ENCODE measurements at places on chromosomes 3 and 15.

DNA sequence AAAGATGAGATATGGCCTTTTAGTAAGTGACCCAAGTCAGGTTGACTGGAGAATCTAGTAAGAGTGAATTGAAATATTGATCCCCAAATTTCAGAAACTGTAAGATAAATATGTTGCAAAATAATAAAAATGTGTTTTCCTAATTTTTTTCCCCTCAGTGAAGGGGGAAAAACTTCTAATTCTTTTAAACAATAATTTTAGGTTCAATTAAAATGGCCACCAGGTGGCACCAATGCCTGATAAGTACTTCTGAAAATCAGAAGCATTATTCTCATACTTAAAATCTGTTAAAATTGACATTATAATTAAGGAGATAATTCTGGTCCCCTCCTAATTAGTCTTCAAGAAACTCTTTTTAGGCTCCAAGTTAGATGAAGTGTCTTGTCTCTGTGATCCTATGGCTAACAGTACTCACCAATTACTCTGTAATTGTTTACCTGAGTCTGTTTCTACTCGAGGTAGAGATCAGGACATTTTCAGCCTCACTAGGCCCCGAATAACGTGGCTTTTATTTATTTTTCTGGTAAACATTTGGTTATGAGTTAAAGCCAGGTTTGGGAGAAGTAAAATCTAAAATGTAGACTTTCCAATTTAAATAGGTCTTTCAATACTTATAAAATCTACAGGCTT is 52.6 kb downstream of the NMD3 start:
- DNase-seq, result peak; percentile 8

- no peak for DNase-seq
These were observed 560.5 kb downstream of the NR2F2 start for GRCh38 chr15:96891046-96891445.

DNA sequence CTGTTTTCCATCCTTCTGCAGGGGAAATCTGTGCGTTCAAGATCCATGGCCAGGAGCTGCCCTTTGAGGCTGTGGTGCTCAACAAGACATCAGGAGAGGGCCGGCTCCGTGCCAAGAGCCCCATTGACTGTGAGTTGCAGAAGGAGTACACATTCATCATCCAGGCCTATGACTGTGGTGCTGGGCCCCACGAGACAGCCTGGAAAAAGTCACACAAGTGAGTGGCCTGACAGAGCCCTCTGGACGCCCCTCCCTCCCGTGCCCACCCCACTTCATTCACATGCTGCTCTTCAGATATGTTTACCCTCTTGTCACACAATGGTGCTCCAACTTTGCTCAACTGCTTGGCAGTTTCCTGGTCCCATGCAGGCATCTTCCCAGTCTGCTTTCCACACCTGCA is 274.3 kb upstream of the TRIM42 start:
- DNase-seq, result no peak

- DNase-seq, result no peak
These were observed 48.9 kb upstream of the RBP1 start for GRCh38 chr3:139588450-139588849.

DNA sequence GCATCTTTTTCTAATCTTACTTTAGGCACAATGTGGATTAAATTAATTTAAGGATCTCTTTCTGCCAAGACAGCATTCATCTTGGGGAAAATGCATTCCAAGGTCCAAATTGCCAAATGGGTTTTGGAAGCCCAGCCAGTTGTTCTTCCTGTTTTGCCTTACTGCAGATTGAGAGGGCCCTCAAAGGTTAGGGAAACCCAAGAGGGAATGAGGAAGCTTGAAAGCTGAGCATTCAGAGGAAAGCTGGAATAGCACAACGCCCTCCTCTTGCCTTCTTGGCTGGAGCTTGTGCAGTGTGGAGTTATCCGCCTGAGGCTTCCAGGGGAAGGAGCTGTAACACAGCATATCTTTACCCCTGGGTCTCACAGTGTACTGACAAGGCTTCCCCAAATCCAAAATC is 18.2 kb upstream of the SACM1L start:
- no peak for DNase-seq

- DNase-seq, result no peak
These were observed 593.1 kb upstream of the MDFIC2 start for GRCh38 chr3:70905491-70905890.

DNA sequence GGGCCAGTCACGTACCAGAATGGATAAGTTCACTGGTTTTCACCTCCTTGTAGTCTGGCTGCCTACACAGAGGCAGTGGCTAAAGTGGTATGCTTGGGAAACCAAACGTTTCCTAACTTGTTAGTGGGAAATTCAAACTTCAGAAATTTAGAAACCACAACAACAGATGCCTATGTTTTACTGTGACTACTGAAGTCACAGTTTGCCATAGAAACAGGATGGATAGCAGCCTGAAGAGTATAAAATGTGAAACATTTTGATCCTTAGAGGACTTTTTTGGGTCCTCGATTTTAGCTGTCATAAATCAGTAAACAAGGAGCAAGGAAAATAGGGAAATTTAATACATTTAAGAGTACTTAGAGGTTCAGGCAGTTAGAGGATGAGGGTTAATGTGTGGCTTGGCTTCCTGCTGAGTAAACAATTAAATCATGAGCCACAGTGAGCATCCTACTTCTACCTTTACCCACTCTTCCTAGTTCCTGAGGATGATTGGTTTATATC is 48.6 kb downstream of the CMSS1 start:
- DNase-seq, result no peak

GRCh38 chr3:58288011-58288728 is 17.9 kb upstream of the RPP14 start:
- DNase-seq, result no peak

GRCh38 chr15:65916041-65916663 is 46.9 kb downstream of the RAB11A start:
- no peak for DNase-seq

DNA sequence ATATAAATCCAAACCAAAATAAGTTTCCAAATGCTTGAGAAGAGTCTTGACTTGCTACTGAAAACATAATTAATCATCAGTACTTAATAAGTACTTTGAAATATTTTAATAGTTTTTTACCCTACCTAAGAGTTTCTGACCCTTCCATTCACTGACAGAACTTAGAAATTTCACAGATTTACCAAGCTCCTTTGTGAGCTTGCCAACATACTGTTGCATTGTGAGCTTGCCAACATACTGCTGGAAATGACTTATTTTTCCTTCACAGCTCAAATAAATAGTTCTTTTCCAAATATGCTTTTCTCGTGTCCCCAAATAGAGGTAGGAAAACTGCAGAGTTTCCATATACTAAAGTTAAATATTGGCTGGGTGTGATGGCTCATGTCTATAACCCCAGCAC is 9.6 kb upstream of the AADAC start:
- DNase-seq, result no peak

- no peak for DNase-seq
These were observed 39.9 kb downstream of the TICRR start for GRCh38 chr15:89615135-89615534.

- no peak for DNase-seq
These were observed 19.8 kb upstream of the GYG1 start for GRCh38 chr3:148971401-148972163.

GRCh38 chr3:140629357-140630137 is 48.3 kb upstream of the TRIM42 start:
- DNase-seq, result no peak

- DNase-seq, result no peak
These were observed 164.5 kb downstream of the EBLN2 start for GRCh38 chr3:73225991-73226390.

- DNase-seq, result no peak
These were observed at the start of gene SQOR for GRCh38 chr15:45634432-45635190. Gene SQOR, plus strand, starts transcription at chr15:45635029. Its CDS starts 23,895 bp downstream, at chr15:45658924.

DNA sequence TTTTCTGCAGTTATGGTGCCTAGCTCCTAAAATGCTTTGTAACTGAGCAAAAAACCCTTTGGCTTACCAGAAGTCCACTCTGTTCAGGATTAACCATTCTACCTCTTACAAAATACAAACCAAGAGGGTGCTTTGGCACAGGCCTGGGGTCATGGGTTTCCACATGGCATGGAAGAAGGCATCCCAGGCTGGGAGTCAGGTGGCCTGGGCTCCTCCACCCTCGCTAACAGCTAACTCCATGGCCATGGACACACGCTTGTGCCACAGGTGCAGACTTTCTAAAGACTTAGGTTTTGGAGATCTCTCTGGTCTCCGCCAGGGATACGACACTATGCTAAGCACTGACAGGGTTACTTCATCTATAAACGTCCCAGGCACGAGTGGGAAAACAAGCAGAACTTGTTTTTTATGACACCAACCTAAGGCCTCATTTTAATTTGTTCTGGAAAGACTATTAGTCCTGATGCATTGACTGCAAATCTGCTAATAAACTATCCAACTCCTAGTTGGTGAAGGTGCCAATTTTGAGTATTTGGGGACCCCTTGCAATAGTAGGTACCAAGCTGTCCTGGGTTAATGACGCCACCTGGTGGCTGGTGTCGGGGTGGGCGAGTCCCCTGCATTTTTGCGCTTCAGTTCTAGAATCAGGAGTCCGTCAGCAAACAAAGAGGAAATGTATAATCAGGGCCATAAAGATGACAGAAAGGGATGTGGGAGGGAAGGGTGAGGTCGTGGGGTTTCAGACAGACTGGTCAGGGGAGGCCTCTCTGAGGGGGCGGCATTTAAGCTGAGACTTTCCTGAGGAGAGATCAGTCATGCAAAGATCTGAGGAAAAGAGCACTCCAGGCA is 10.3 kb upstream of the ALDH1A3 start:
- DNase-seq, result no peak

- DNase-seq, result no peak
These were observed 4.0 kb downstream of the TMEM89 start for GRCh38 chr3:48617559-48617958.

GRCh38 chr3:120780977-120781376 is 38.4 kb downstream of the GTF2E1 start:
- DNase-seq, result no peak

- DNase-seq, result no peak
These were observed 47.3 kb upstream of the C3orf22 start for GRCh38 chr3:126606001-126606400.

DNA sequence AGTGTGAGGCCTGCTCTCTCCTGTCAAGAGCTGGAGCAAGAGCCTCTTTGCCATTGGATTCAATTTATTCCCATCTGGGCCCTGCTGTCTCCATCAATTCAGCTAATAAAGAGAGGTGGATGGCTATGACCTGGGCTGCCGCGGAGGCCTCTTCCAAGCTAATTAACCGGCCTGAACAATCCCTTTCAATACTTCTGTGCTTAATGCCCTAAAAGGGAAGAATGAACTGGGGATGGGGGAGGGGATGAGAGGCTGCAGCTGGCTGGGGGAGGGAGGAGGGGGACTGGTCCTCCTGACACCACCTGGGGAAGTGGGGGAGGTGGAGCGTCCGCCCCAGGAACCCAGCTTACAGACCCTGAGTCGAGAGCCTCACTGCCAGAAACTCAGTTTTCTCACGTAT is 33.4 kb upstream of the PRR23E start:
- no peak for DNase-seq

DNA sequence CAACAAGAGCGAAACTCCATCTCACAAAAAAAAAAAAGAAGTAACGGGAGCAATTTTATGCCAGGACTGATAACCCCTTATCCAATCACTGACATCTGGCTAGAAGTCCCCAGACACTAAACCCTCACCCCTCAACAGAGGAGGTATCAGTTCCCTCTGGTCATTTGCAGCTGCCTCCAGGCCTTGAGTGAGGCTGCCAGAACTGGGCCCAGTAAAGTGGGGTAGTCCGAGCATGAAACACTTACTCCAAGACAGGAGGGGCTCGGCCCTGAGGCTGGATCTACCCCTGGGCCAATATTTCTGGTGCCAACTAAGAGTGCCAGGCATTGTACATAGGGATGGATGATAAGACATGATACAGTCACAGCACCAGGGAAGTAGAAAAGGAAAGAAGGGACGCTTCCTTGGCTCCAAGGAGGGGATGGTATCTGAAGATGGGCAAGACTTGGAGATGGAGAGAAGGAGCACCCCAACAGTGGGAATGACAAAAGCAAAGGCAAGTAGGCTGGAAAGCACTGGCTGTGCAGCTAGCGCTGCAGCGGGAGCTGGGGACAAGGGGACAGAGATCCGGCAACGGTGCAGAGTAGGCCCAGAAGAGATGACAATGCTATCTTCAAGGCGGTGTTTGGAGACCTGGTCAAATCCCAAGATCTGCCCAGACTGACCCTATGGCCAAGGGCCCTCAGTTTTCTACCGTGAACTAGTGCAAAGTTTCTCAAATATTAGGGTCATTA is 2.2 kb downstream of the XXYLT1 start:
- DNase-seq, result no peak

DNA sequence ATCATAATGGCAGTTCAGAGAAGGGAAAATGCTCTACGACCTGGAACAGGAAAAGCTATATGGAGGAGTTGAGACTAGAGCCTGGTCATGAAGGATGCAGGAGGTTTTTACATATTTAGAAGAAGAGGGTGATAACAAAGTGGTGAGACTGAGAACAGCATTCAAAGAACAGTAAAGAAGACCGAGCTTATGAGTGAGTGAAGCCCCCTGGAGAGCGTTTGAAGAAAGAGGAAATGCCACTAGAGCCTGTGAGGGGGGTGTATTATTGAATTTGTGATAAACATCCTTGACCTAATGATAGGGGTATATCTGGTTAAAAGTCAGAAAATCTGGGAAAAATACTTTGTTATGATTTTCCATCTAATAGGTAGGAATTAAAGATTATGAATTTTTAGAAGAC is 4.2 kb downstream of the PARP9 start:
- DNase-seq, result no peak

DNA sequence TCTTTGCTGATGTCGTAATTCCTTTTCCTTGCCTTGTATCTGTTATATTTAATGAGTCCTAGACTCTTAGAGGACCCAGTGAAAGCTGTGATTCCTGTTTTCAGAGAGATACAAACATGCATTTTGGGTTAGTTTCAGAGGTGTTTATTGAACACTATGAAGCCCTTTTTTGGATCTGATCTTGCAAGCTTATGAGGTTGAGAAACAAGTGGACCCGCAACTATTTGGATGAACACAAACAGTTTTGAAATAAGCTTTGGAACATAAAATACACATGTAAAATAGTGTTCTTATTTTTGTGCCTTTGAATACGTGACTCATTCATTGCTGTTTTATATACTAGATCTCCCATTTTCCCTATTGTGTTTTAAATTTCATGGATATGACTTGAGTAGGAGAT is 33.5 kb downstream of the SNRK start:
- DNase-seq, result no peak

- peak; percentile 74 for DNase-seq
These were observed 632 bp upstream of the CRELD1 start for GRCh38 chr3:9932843-9933560.

DNA sequence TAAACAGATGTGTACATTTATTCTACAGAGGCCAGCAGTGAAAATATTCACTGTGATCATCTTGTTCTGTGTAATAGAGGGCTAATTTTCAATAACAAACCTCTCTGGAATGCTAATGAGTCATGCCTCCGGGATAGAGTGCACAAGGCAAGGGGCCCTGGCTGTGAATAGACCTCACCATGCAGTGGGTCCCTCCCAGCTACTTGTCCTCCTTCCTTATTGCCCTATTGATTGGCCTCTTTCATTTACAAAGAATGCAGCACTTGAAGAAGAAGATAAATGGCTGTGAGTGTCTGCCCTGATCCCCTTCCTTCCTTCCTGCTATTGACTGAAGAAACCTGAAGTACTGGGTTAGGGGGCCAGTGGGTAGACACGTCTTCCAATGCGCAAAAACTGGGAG is 436.3 kb downstream of the WDR72 start:
- DNase-seq, result no peak
